ENCODE measurements at places on chromosomes 5 and 9.

DNA sequence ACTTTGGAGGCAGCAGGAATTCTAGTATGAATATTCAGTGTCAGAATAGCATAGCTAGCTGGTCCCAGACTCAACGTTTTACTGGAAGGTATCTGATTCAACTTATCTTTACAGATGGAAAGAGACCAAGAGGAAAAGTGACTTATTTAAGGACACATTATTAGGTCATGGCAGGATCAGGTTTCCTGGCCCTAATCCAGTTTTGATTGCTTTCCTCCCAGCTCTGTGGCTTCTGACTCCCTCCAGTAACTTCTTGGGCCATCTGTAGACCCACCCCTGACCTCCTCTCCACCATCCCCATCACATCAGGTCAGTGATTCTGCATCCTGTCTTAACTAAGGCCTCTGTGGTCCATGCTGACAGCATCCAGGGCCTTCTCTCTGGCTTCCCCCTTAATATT, 38.4 kb downstream of the SH3TC2 start:
- DNase-seq, result peak; percentile 39

GRCh38 chr5:124262991-124263571, 483.4 kb downstream of the ZNF608 start:
- no peak for DNase-seq

DNA sequence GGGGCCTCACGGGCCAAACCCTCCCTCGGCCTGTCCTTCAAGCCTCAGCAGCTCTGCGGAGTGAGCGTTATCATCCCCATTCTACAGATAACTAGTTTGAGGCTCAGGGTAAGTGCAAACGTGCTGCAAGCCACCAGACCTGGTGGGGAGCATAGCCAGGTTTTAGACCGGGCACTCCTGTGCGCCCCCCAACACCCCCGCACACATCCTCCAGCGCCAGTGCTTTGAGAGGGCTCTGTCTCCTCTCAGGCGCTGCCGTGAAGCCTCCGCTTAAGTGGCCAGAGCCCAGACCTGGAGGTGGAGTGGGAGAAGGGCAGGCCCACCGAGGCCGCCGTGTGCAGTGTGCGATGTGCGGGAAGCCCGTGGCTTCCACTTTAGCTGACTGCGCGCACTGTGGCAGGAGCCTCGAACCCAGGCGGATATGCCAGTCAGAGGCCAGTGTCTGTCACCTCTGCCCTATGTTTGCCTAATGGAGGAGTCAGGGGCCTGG, 1.6 kb upstream of the MGAT1 start:
- no peak for DNase-seq

DNA sequence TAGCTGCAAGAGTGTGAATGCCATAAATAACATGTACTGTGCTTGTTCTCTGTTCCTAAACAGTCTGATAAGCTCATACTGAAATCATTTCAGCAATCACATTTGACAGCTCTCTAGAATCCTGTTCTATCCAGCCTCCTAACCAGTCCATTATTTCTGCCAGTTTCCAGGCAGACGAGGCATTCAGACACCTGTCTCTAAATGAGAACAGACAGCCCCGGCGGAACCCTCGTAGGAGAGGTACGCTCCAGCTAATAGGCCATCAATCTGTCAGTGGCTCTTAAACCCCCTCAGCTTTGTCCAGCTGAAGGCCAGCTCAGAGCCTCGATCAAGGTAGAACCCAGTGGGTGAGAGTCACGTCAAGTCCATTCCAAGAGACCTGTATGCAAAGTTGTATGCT, 272.3 kb downstream of the GLIS3 start:
- no peak for DNase-seq

GRCh38 chr5:151005950-151006576, 14.3 kb upstream of the GPX3 start:
- no peak for DNase-seq

GRCh38 chr5:151414536-151414935, 32.9 kb upstream of the SLC36A1 start:
- DNase-seq, result no peak

DNA sequence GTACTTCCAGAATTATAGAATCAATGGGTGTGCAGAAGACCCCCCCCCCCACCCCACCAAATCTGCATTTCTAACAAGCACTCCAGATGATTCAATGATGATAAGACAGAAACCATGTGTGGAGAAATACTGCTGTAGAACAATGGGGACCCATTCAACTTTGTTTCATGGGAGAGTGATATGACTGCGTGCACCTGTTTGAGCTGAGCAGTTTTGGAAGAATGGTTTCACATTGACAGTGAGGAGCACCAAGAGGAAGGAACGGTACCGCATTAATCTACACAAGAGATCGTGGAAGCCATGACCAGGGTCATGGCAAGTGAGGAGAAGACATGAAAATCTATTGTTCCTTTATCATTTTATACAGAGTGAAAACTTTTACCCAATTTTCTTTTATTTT, 202.7 kb downstream of the CD180 start:
- no peak for DNase-seq

DNA sequence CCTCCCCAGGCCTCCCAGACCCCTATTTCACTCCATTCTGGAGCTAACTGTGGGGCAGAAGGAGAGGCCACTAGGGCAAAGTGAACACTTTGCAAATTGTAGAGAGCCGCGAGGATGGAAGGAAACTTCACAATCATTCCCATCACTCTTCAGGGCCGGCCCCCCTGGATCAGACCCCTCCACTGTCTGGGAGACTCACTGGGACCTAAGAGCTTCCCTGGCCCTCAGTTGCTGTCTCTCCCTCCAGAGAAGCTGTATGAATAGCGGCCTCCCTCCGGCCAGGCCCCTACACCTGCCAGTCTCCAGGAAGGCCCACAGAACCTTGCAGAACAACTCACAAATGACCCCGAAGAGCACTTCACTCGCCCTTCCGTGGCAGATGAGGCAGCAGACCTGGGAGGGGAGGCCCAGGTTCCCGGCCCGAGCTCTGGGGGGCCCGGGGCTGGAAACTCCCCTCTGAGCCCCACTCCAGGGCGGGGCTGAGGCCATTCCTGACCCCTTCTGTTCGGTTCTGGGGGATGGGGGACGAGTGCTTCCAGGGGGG, 141.9 kb upstream of the IER5L start:
- DNase-seq, result no peak

DNA sequence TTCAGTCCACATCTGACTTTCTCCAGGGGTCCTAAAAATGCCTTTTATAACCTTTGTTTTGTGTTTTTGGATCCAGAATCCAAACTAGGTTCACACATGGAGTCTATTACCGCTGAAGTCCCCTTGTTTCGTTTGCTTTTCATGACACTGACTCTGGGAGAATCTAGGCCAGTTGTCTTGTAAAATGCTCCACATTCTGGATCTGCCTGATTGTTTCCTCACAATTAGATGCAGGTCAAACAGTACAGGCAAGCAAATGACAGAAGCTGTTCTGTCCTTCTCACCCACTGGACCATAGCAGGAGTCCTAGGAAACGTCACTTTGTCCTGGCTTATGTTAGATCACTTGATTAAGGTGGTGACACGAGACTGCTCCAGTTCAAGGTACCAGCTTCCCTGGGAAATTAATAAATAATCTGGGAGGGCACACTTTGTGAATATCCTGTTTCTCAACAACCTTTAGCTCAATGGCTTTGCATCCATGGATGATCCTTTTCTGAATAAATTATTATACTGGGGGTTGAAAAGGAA, 34.1 kb downstream of the FABP6 start:
- DNase-seq, result no peak

DNA sequence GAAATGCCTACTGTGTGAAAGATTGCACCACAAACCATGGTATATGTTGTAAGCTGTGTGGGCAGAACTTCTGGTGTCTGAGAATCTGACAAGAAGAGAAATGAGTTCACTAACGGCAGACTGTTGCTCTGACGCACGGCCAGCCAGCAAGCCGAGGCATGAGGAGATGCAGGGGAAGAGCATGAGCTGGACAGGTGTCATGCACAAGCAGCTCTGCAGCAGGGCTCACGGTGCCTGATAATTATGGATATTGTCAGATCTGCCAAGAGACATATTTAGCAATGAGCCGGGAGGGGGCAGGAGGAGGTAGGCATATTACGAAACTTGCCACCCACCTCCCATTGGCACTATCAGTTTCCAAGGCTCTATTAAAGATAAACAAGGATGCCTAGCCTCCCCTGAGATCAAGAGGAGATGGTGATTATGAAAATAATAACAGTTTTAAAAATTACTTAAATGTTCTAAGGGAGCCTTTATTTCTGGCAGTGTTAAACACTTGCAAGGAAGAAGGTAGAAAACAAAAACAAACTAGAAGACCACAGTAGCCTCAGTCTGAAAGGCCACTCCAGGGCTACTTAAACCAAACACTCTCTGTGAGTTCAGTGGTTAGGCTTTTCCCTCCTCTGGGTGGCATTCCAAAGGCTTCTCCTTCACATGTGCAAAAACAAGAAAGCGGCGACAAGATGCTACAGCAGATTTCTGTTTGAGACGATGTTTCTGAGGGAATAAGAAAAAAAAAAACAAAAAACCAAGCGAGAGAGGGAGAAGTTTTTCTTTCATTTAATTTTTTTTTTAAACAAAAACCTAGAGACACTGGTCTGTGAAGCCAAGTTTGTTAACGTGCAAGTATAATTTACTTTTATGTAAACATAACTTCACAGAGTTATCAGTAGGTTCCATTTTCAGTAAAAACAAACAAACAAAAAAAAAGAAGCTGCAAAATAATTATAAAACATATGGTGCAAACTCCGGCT, 339.5 kb downstream of the BNC2 start:
- peak; percentile 61 for DNase-seq

DNA sequence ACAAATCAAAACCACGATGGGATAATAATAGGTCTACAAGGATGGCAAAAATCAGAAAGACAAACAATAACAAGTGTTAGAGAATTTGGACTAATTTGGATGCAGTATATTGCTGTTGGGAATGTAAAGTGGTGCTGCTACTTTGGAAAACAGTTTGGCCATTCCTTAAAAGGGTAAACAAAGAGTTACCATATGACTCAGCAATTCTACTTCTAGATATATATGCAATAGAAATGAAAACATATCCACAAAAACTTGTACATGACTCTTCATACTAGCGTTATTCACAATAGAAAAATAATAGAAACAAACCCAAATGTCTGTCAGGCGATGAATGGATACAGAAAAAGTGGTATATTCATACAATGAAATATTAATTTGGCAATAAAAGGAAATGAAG, 58.3 kb downstream of the JAK2 start:
- no peak for DNase-seq

- peak; percentile 61 for DNase-seq
Observed at GRCh38 chr5:14756478-14756877, 92.0 kb downstream of the OTULIN start.

GRCh38 chr9:133786371-133786753, 48.2 kb upstream of the SARDH start:
- no peak for DNase-seq

GRCh38 chr5:172694541-172694940, 53.5 kb downstream of the NEURL1B start:
- no peak for DNase-seq

GRCh38 chr5:53940921-53941320, 369.5 kb downstream of the ARL15 start:
- DNase-seq, result no peak

GRCh38 chr5:135249658-135250057, 149.4 kb downstream of the MACROH2A1 start:
- no peak for DNase-seq

DNA sequence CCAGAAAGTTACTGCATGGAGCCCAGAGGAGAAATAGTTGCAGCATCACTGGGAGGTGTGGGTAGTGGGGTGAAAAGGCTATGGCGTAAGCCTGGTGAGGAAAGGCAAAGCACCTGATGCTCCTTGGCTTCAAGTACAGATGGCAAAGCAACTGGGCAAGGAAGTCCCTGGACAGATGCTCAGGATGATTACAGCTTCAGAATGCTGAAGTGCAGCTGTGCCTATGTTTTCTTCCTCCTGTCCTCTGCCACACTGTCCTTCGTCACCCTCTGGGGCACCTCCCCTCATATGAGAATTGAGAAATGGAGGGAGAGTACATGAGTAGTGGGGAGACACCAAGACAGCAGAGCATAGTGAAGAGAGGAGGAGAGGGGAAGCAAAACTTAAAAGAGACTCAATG, 328.0 kb downstream of the PDE4D start:
- DNase-seq, result peak; percentile 34

- DNase-seq, result no peak
Observed at GRCh38 chr9:83511051-83511450, 27.1 kb downstream of the FRMD3 start.

GRCh38 chr5:149651686-149652085, 70.4 kb downstream of the ARHGEF37 start:
- DNase-seq, result no peak

DNA sequence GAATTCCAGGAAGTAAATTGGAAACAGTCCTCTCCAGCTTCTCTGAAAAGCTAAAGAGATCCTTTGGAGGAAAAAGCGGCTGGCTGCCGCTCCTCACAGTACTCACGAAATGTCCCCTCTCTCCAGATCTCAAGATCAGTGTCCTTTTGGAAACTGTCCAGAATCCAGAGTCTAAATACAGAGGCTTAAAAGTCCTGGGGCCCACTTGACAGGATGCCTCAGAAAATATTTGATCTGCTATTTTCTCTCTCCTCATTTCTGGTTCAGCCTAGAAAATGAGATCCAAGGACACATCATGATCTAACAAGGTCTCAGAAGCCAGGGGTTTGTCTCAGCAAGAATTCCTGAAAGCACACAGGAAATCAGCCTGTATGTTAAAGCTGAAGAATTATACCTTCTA, 7.2 kb downstream of the C1QTNF2 start:
- DNase-seq, result peak; percentile 29

DNA sequence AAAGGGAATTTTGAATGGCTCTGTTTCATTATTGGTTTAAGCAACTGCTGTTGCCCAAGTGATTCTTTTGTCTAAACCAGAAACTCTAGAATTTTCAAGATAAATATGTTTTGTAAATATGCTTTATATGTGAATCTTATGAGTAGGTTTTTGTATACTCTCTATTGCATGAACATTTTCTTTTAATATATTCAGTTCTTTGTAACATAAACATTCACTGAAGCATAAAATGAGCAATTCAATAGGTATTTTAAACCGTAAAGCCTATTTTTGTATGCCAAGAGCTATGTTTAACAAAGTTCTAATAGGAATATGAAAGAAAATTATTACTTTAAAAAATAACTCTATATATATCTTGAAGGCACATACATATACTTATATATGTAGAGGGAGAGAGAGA, 293.1 kb downstream of the PSAT1 start:
- no peak for DNase-seq

Measured in NCI-H524 (cell line).